ENCODE measurements at places on chromosomes 7 and 10.

DNA sequence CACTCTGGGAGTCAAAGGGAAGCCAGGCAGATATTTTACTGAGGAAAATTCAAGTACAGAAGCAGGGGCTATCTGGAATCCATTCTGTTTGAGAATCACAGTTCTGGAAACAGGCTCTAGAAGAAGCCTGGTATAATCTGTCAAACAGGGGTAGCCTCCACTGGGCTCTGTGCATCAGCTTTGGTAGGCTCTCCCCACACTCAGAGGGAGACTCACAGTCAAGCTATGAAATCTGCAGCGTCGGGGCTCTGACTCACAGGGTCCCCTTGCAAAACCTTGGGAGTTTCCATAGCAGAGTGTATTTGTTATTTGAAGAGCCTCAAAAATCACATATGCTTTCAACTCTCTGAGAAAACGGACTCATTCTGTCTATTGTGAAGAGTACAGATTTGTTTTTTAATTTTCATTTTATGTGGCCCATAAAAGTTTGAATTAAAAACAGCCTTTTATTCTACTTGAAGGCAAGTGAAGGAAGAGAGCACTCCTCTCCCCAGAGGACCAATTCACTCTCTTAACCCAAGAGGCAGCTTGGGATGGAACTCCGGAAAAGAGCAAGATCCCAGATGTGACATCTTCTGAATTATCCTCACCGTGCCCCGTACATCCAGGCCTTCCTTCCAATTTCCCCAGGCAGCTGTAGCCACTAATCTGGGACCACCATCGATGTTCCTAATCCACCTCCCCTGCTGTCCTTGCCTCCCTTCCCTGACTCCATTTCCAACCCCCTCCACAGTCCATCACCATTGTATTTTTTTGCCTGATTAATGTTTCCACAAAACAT lies 590.9 kb upstream of the MGMT start:
- DNase-seq, result peak; percentile 45

DNA sequence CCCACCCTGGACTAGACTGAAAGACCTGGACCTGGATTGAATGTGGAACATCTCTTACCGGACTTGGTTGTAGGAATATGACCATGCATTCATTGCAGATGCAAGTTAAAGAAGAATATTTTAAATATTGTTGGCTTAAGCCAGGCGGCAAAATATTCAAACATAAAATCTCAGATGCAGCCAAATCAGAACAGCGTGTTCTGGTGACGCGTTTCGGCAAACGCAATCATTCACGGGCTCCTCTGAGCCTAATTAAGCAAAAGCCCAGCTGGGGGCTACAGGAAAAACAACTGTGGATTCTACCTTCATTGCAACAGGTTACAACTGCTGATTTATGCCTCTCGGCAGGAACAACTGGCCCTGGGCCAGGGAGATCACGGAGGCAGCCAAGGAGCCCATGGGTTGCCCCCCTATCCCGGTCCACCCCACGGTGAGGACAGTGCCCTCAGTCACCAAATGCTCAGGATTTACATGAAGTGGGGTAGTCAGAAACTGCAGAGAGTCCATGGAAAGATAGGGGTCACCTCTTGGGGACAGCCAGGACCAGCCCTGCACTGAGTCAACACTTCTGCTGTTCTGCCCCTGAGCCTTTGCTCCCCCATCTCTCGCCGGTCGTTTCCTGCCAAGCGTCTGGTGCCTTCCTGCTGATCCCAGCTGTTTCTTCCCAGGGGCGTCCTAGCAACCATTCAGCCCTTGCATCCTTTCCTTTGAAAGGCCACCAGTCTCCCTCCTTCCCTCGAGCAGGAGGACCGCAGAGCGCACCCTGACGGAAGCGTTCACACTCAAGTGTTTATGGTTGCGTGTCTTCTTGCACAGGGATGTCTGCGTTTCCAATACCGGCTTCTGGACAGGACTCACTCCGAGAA lies 64.4 kb upstream of the SFMBT2 start:
- DNase-seq, result peak; percentile 8

- DNase-seq, result no peak
Observed at GRCh38 chr10:32939296-32940111, 18.5 kb downstream of the ITGB1 start.

GRCh38 chr7:44574287-44574872 lies 672 bp upstream of the DDX56 start:
- DNase-seq, result no peak

DNA sequence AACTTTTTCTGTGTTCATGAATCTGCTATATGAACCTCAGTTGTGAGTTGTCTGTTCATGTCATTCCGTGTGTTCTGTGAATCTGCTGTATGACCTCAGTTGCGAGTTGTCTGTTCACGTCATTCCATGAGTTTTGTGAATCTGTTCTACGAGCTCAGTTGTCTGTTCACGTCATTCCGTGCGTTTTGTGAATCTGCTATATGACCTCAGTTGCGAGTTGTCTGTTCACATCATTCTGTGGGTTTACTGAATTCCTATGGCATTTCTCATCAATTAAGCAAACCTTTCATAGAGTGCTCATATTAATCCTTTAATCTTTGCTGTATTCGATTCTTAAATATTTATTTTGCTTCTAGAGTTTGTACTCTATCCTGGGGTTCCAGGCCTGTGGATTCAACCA lies 150.6 kb downstream of the DIP2C start:
- DNase-seq, result peak; percentile 98

DNA sequence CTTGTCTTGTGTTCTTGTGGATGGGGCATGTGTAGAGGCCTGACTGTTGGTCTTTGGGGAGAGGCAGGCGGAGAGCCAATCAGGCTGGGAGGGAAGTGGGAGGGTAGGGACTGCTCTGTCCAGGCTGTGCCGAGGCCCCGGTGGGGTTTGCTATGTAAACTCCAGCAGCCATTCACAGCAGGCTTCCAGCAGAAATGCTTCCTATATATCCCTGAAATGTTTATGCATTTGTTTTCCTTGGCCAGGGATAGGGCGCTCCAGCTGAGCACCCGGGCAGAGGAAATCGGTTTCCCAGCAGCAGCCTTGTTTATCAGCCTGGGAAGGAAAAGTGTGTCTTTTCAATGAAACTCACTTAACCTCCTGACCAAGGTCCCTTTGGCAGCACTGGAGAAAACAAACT lies 18.3 kb upstream of the AQP1 start:
- DNase-seq, result peak; percentile 78

DNA sequence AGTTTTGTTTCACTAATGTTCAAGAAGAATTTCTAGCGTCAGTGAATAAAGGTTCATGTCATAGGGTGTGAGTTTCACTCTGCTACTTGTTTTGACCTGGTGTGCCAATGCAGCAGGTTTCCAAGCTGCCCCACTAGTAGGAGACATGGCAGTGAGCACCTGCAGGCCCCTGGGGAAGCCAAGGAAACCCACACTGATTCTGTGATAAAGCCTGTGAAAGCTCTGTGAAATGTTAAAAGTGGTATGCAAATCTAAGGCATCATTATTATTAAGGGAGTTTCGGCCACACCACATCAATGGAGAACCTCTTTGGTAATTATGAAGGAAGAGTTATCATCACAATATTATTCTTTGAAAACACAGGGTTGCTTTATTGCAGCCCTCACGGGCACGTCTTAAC lies 46.4 kb downstream of the ABCB5 start:
- DNase-seq, result no peak

- DNase-seq, result peak; percentile 64
Observed at GRCh38 chr7:87876869-87877234, 559 bp downstream of the DBF4 start.

DNA sequence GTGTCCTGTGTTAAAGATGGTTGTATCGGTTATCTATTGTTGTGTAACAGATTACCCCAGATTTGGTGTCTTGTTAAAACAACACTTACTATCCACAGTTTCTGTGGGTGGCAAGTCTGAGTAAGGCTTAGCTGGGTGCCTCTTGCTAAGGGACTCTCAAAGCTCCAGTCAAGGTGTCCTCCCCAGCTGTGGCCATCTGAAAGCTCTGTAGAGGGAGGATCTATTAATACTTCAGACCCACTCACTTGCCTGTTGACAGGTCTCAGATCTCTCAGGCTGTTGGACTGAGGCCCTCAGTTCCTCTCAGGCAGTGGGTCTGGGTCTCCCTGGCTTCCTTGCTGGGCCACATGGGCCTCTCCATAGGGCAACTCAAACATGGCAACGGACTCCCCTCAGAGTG lies 19.6 kb downstream of the ARID5B start:
- DNase-seq, result no peak

- DNase-seq, result no peak
Observed at GRCh38 chr7:39550411-39550810, 15.8 kb upstream of the YAE1 start.

DNA sequence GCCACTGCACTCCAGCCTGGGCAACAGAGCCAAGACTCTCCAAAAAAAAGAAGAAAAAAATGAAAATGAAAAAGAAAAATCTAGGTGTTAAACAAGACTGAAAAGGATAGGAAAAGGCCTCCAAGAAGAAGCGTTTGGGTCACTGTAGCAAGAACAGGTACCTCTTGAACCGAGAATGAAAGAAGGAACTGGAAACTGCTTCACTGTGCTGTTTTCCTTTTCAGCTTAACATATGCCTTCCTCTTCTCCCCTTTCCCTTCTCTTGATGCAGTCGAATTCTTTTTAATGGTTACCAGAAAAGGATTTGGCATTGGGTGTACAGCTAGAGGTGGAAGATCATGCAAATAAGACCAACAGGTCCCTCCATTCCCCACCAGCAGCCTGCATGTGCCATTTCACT lies 28.1 kb downstream of the LRRC4 start:
- no peak for DNase-seq

- no peak for DNase-seq
Observed at GRCh38 chr10:34334908-34335307, 480.2 kb downstream of the PARD3 start.

- no peak for DNase-seq
Observed at GRCh38 chr10:74585231-74586087, 240.9 kb upstream of the KAT6B start.

GRCh38 chr7:102169651-102170392 lies 116.8 kb upstream of the SH2B2 start:
- DNase-seq, result peak; percentile 45

DNA sequence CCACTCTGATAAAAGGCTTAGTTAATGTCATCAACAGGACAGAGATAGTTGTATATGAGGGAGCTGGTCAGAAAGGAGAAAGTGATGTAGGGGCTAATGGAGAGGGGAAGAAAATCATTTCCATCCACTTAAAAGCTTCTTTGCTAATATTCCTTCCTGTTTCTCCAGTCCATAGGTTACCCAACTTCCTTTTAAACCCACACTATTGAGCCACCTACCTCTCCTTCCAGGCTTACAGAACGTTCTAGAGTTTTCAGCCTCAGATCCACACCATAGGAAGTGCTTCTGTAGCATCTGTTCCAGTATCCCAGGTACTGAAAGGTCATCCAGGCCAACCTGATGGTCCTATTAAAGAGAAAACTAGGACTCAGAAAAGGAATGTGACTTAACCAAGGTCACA lies 28.2 kb downstream of the STRIP2 start:
- no peak for DNase-seq

GRCh38 chr10:2944788-2945187 lies 122.6 kb upstream of the PFKP start:
- no peak for DNase-seq

GRCh38 chr7:123929107-123929506 lies 4.1 kb downstream of the SPAM1 start:
- no peak for DNase-seq

DNA sequence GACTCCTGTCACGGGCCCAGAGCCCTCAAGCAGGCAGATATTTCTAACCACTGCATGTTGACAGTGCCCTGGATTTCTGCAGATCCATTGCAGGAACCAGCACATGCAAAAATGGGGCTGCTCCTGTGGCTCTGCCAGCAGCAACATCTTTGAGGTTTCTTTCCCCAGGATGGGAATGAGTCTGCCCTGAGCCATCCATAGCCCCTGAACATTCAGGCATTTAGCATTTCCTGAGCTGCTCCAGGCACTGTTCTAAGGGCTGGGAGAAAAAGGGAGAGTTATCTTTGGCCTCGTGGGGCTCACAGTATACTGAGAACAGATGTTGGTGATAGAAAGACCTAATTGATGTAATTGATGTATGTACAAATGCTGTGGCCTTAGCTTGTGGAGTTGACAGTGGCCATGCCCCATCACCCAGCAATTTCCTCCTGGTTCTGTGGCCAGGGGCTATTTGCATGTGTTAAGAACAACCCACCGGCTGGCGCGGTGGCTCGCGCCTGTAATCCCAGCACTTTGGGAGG lies 66.0 kb upstream of the LRRC4 start:
- no peak for DNase-seq

DNA sequence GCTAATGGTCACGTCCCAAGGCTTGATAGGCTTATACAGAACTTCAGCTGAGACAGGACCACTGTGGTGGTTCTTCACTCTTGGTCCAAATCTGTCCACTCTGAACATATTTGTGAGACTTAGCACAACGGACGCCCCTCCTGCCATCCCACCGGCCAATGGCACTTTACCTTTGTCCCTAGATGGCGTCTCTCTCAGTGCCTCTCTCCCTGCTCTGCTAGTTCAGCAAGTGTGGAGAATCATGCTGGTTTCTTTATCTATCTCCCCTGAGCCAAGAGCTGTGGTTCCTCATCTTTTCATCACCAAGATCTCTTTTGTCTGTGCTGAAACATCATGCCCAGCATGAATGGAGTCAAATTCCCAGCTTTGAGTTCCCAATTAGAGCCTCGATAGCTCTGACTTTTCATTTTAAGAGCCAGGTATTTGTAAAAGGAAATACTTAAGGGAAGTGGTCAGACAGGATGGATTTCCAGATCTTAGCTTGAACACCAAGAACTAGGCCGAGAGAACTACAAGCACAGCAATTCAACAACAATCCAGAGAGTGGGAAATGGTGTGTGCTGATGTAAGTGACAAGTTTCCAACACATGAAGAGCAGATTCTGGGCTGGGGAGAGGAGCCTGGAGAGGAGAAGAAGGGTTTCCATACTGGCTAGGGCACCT lies 69.5 kb downstream of the ZNF800 start:
- DNase-seq, result no peak

DNA sequence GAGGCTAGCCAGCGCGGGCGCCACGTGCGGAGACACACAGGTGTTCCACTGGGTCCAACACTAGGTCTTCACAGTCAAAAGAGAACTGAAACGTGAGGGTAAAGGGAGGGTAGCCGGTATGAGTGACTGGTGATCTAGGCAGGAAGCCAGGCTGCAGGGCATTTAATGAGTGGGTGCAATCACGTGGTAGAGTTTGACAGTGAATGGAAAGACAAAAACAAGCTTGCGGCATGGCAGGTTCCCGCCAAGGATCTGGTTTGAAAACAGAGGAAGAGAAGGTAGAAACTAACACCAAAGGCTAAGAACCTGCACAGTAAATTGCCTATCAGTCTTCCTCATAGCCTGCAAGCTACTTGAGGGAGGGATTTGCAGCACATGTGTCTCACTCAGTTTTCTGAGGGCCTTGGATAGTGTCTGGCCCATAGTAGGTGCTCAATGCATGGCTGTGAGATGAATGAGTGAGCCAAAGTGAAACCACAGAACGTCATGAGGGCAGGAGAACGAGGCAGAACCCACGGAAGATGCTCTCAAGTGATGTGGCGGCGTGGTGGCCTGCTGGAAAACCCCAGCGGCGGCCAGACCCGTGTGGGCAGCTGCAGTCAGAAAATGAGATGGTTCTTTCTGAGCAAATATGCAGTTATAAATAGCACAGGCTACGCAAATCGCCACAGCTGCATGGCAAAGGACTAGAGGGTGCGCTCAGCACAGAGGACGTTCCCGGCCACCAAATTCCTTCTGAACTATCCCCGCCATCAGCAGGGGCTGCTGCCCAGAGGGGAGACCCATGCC lies 183.6 kb upstream of the NFE2L3 start:
- DNase-seq, result no peak
